ENCODE measurements at places on chromosomes 11 and 22.
A peak's percentile ranks its signal among the peaks of the same experiment; 100 is the strongest.

GRCh38 chr22:20008221-20008995 lies 8.2 kb downstream of the ARVCF start:
- DNase-seq: no peak

- DNase-seq: no peak
Observed at GRCh38 chr22:46055181-46055875, 78.4 kb upstream of the WNT7B start.

DNA sequence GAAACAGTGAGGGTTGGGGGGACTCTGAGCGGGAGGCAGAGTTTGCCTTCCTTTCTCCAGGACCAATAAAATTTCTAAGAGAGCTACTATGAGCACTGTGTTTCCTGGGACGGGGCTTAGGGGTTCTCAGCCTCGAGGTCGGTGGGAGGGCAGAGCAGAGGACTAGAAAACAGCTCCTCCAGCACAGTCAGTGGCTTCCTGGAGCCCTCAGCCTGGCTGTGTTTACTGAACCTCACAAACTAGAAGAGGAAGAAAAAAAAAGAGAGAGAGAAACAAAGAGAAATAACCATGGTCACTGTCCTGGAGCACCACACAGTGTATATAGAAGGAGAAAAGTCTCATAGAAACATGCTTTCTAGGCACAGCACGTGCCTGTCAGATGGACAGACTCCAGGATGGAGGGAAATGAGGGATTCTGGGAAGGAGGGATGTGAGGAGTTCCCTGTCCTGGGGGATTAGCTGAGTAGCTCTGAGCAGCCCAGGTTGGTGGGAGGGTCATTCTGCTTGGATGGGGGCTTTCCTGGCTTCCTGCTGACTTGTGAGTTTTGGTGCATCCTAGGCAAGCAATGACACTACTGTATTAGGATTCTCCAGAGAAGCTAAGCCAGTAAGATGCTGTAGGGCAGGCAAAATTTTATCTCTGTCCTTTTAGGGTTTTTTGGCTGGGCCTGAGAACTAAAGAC lies 3.1 kb downstream of the GSTP1 start:
- DNase-seq: no peak

DNA sequence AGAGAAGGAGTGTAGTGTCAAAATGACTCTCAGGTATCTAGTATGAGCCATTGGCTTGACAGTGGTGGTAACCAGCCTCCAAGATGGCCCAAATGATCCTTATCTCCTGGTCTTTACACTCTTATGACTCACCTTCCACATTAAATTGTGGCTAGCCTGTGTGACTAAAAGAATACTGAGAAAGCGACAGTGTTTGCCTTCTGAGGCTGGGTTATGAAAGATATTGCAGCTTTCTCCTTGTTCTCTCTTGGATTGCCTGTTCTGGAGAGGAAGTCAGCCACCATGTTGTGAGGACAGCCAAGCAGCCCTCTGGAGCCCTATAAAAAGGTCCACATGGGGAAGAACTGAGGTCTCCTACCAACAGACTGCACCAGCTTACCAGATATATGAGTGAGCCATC lies 15.8 kb downstream of the C11orf71 start:
- DNase-seq: no peak

DNA sequence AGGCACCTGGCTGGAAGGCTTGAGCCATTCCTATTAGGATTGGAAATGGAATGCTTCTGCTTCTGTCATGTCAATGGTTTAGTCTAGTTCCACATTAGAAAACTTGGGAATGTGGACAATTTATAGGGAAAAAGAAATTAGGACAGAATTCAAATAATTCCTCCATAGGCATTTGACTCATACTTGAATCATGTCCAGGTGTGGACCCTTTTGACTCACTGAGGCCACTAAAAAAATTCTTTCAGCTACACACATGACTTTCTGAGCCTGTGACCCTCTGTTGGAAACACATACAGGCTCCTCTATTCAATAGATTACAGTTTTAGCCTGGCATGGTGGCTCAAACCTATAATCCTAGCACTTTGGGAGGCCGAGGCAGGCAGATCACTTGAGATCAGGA lies 100.5 kb downstream of the RASSF10 start:
- DNase-seq: no peak

- no peak for DNase-seq
Observed at GRCh38 chr11:114291842-114292680, 4.1 kb upstream of the NNMT start.

GRCh38 chr11:783581-784015 lies 6.3 kb downstream of the CEND1 start:
- peak; percentile 93 for DNase-seq

GRCh38 chr11:75380716-75381420 lies 18.4 kb upstream of the RPS3 start:
- DNase-seq: peak; percentile 72

- DNase-seq: no peak
Observed at GRCh38 chr22:23058481-23059283, 11.6 kb upstream of the GNAZ start.

GRCh38 chr11:12232160-12232559 lies 121.8 kb downstream of the MICAL2 start:
- no peak for DNase-seq

GRCh38 chr22:32621656-32622003 lies 147.0 kb downstream of the FBXO7 start:
- no peak for DNase-seq

DNA sequence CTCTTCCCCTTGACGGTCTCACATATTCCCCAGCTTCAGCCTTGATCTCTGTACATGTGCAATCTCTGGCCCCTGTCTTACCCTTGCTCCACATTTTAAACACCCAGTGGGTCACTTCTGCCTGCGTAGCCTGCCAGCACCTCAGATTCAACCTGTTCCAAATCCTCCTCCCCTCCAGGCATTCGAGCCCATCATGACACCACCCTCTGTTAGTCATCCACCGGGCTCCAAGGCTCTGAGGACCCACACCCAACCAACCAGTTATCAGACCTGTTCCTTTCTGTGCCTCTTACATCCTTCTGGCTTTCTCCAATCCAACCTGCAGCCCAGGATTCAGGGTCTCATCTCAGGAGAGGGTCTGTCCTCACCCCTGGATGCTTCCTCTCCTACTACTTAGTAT lies 119.8 kb upstream of the TBCEL start:
- DNase-seq: no peak

DNA sequence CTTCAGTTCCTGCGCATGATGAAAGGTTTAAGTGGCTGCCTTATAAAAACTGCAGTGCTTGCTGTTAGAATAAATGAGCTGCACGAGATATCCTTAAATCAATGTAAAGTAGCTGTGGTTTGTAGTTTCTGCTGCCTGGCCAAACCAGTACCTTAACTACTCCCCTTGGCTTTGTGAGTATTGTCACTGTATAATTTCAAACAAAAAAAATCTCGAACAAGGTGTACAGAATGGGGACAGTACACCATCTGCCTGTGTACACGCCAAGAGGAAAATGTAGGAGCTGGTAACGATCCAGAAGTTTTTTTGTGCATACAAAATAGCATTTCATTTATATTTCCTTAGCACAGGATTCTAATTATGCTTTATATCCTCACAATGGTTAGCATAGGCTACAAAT lies 20.6 kb upstream of the NDUFC2 start:
- no peak for DNase-seq

DNA sequence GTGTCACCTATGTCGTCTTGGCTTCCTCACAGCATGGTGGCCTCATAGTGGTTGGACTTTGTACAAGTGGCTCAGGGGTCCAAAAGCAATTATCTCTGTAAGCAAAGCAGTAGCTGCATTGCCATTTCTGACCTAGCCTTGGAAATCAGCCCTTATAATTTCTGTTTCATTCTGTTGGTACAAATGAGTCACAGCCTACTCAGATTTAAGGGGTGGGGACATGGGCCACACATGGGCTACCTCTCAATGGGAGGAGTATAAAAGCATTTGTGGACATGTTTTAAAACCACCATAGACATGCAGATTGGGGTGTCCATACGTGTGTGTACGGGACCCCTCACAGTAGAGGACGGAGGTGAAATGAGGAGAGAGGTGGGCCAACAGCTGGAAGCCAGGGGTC lies 41.6 kb downstream of the CHRDL2 start:
- DNase-seq: no peak

DNA sequence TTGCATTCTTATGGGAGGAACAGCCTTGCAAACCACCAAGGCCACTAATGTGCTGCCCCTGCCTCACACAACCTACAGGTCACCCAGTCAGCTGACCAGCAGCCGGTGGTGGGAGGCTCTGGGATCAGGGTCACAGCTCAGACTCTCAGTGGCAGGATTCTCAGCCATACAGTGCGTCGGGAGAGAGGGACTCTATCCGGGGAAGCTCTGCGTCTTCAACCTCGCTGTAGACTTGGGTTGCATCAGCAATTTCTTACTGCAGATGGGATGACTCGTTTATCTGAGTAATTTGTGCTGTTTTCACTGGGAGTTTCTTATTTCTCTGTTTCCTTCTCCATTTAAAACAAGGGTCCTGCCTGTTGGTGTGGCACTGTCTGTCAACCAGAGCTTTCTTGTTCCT lies 257.7 kb downstream of the TBC1D22A start:
- DNase-seq: no peak

- no peak for DNase-seq
Observed at GRCh38 chr11:43917851-43918250, 24.6 kb upstream of the C11orf96 start.

- DNase-seq: no peak
Observed at GRCh38 chr11:46290011-46290410, 12.5 kb downstream of the CREB3L1 start.

GRCh38 chr11:57322256-57323166 lies 2.2 kb downstream of the TNKS1BP1 start:
- peak; percentile 96 for DNase-seq

- no peak for DNase-seq
Observed at GRCh38 chr11:44776551-44777208, 49.9 kb downstream of the TSPAN18 start.

GRCh38 chr11:93993747-93994146 lies 27.4 kb upstream of the HEPHL1 start:
- no peak for DNase-seq

GRCh38 chr22:20000246-20001081 lies 16.2 kb downstream of the ARVCF start:
- no peak for DNase-seq
